ENCODE measurements at places on chromosomes 3 and 15. TPM values are rescaled to one million over a fixed set of nuclear protein-coding genes. Genes with fewer than 3 reads are reported as not detected.

GRCh38 chr3:10219737-10220136 is 28.5 kb upstream of the TATDN2 start:
- DNase-seq = no peak

GRCh38 chr15:42233107-42233506 is 25.0 kb upstream of the VPS39 start:
- no peak for DNase-seq

GRCh38 chr15:66785637-66786036 is 83.6 kb downstream of the SMAD6 start:
- DNase-seq = no peak

GOLGA6B gene
- 0.09 TPM for polyA plus RNA-seq

GRCh38 chr3:129881261-129881660 is 12.2 kb downstream of the TMCC1 start:
- no peak for DNase-seq

CADPS gene
- polyA plus RNA-seq = 1.9 TPM

ZNF660 gene
- polyA plus RNA-seq = 13.1 TPM

EIF2B5 gene
- polyA plus RNA-seq = 56.2 TPM

CKMT1B gene
- 2.3 TPM for polyA plus RNA-seq

- no peak for DNase-seq
Measured at GRCh38 chr3:72888546-72889309, 882 bp downstream of the GXYLT2 start.

DNA sequence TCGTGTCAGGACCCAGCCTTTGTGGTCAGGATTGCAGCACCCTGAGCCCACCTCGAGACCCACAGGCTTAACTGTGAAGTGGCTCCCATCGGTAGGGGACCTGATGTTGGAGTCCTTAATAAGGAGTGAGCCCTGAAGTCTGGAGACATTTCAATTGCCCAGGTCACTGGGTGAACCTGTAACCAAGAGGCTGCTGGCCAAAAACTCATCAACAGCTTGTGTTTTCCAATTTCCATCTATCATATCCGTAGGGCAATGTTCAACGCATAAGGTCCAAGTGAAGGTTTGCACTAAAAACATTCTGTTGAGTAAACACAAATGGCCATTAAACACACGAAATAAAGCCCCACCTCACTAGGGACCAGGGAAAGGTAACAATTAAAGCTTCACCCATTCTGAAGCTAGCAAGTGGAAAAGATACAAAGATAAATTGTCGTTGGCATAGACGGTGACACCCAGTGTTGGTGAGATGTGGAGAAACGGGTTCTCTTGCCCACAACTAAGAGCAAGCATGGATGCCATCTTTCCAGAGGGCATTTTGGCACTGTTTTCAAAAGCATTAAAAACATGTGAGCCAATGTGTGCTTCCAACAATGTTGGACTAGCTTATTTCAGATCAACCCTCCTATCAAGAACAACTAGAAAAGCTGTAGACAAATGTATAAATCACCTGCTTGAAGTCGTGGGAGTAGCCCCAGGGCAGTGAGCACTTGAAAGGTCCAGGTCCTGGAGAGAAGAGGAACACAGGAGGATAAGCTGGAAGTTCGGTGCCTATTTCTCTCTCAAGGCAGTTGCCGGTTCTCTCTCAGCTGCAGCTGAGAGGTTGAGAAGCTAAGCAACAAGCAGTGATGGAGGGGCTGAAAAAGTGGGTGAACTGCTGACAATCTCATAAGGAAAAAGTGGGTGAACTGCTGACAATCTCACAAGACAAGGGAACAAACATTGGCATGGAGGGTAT is 56.3 kb upstream of the PCSK6 start:
- no peak for DNase-seq

DNA sequence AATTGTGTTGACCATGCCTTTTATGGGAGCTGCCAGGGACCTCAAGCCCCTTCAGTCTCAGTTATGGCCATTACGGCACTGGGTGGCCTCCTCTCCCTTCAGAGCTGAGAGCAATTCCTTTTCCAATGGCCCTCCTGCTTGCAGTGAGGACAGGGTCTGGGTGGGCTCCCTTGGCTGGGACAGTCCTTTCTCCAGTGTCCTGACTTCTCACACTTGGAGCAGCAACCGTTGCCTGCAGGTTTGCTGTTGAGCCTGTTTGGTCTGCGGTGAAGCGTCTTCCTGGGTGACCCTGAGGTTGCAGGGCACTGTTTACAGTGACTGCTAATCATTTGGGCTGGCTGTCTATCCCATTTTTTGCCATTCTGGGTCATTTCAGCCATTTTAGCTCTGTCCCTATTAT is 3.5 kb upstream of the CCDC80 start:
- DNase-seq = no peak

- no peak for DNase-seq
Measured at GRCh38 chr3:142863010-142863817, 25.7 kb downstream of the PCOLCE2 start.

DNA sequence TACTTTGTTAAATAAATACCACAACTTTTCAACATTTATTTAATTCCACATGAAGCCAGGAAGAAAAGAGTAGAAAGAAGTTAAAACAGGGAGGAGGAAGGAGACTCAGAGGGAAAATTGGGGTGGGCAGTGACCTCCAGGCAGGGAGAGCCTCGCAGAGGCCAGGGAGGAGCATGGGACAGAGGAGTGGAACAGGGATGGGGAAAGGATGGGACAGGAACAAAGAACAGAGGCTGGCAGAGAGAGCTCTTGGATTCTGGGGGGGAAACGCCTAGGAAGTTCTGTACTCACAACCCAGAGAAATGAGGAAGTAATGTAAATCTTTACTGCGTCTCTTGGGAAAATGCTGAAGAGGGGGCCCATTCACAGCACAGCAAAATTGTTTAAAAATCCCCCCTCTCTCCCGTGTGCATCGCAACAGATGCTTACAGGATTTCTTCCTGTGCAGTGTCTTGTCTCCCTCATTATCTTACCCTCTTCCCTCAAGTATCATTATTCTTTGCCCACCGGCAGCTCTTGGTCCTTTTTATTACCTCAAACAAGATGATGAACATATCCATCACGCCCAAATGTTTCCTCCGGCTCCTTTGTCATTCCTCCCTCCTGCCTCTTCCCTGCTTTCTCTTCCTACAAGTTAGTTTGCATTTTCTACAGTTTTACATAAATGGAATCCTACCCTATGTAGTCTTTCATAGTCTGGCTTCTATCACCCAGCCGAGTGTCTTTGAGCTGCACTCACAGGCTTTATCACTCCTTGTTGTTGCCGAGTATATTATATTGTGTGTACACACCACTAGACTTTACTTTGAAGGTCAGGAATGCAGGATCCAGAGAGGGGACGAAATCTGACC is 65.5 kb downstream of the ARHGAP31 start:
- no peak for DNase-seq

- DNase-seq = no peak
Measured at GRCh38 chr3:188455748-188456147, 301.8 kb downstream of the LPP start.

DNA sequence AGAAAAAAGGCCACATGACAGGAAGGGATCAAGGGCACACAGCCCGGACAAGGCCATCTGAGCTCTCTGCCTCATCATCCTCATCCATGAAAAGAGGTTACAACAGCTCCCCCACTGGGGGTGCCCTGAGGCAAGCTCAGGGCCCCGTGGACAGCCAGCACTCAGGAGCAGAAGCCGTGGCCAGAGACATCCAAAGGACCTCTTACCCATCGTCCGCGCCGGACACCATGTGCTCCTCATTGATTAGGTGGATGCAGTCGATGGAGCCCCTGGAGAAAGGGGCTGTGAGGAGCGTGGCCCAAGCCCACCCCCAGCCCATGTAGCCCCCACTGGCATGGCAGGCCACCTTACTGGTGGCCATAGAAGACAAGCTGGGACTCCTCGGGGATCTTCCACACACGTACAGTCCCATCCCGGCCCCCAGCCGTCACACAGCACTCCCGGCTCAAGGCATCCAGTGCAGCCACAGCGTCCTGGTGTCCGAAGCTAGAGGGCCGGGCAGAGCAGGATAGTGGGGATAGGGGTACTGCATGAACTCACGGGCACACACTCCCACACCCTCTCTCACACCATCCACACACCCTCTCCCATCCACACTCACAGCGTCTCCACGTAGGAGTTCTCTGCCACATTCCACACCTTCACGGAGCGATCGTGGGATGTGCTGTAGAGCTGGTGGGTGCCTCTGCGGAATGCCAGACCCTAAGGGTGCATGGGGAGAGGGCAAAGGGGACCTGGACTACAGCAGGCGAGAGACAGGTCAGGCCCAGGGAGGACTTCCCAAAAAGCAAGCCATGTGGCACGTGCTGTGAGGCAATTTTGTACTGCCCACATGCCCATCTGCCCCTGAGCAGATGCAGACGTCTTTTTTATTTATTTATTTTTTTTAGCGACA is 6.5 kb downstream of the RRP9 start:
- no peak for DNase-seq

DNA sequence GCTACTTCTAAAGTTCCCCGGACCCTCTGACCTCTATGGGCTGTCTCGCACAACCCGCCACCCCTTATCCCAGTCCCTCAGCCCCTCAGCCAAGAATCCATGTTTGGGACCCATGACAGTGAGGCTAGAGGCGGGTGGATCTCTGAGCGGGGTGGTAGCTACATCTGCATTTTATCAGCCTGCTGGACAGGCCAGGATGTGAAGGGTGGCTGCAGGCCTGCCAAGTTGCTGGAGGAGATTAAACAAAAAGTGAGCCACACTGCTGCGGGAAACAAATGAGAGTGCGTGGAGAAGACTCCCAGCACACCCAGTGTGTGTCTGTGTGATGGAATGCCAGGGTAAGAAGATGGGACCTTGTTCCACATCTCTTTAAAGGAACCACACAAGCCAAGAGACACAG is 51.1 kb upstream of the SPATA12 start:
- no peak for DNase-seq

DNA sequence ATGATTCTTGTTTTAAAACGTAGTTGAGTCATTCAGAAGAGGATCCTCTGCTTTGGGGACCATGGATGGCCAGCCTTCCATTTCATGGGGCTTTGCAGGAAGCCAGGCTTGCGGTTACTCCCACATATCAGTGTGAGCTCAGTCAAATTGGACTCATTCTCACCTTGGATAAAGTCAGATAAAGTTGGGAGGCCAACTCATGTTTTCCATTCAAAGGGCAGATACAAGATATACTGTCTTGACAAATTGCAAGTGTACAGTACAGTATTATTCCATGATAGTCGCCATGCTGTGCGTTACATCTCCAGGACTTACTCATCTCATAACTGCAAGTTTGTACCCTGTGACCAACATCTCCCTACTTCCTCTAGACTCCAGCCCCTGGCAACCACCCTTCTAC is 25.5 kb upstream of the B3GNT5 start:
- no peak for DNase-seq

DNA sequence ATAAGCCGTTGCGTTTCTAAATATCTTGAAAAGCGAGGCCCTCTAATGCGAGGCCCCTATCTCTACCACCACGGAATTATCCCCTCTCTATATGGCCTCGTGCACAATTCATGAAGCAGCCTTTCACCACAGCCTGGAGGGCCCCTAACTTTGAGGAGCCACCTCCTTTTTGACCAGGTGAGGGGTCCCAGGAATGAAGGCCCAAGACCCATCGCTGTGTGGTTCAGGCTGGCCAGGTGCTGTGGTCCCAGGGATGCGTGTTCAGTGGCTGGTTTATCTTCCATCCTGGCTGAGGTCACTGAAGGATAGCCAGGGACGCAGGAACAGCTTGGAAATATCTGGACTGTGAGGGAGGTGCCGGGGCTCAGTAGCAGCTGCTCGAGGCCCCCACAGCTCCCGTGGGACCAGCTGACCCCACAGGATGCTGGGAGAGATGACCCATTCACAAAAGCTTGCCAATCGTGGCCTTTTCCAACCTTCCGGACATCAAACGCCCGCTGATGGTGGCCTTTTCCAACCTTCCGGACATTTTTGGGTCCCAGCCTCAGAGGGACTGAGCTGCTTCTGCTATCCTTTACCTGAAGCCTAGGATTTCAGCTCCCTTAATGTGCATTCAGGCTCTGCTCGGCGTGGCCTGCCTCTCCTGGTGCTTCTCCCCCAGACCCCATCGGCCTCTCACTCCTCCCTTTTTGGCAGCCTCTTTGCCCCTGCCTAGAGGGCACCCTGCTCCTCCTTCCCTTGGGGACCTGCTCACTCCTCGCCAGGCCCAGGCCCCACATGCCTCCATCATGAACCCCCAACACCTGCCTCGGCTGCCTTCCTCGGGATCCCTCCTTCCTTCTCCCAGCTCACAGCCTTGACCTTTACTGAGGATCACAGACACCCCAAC is 140.9 kb downstream of the CHSY1 start:
- no peak for DNase-seq

DNA sequence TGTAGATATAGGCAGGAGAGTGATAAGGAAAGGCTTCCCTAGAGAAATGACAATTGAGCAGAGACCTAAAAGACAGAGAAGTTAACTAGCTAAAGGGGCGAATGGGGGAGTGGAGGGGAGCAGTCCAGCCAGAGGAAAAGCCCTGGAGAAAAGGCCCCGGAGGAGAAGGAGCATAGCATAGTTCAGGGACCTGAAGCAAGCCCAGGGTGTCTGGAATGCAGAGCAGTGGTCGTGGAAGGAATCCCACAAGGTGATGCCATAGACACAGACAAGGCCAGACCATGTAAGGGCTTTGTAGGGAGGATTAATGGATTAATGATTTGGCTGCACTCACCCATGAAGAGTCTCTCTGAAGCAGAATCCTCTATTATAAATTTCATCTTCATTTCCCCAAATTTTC is 45.8 kb upstream of the LRRN1 start:
- DNase-seq = no peak

NRROS gene
- 3.2 TPM for polyA plus RNA-seq

- no peak for DNase-seq
Measured at GRCh38 chr3:141493184-141493583, 6.4 kb downstream of the RASA2 start.

SLC2A2 gene
- 11.7 TPM for polyA plus RNA-seq

DNA sequence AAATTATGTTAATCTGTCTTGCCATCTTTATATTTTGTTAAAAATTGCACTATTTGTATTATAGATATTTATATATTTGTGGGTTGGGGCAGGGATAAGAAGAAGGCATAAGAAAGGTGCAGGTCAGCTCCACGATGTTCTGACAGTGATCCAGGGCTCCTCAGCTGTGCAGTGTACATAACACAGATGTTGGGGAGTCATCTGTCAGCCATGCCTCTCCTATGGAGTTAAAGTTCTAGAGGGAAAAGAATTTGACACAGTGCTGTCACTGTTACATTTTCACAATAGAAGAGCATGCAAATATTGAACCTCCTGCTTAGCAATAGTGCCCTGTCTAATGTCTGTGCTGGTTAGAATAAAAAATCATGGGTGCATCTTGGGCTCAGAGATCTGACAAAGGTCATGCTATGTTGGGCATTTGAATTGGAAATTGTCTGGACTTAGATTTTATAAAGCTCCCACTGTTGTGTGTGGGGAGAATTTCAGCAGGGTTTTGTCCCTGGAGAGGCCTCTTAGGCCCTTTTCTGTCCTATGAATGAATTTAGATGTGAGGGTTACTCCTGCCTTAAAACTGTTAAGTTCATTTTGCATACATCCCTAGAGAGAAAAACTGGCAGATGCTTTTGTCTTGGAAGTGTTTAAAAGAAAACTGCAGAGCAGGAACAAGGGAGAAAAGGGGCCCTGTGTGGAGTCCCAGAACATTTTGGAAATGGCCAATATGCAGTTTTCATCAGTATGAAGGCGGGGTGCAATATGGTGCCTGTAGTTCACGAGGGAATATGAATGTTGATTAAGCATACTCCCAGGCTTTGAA is 20.4 kb downstream of the CDIN1 start:
- DNase-seq = no peak

ITGB5 gene
- polyA plus RNA-seq = 99.4 TPM

SERINC4 gene
- polyA plus RNA-seq = 0.24 TPM

SCG5 gene
- 31.4 TPM for polyA plus RNA-seq
